ENCODE measurements at places on chromosomes 12 and 14.

DNA sequence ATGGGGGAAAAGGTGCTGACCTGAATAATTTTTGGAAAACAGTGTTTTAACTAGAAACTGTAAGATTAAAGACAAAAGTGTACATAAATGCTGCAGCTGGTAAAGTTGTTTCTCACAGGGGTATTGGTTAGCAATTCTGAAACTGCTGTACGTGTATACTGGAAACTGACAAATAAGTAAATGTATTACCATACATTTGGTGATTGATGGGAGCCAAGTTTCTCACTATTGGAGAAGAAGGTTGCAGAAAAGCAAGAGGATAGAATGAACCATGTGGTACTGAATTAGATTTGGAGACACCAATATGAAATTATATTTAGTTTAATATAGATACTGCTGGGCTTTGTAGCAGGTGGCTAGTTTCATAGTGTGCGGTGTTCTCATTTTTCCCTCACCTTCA lies 19.6 kb upstream of the FBXO33 start:
- DNase-seq = no peak

- DNase-seq = no peak
Measured at GRCh38 chr12:69456239-69456638, 13.9 kb upstream of the FRS2 start.

- DNase-seq = peak; percentile 70
Measured at GRCh38 chr12:50057000-50057841, at the start of gene ASIC1. TSS of gene ASIC1 (plus strand) at chr12:50057596. CDS start at chr12:50058767, 1,171 bp downstream.

DNA sequence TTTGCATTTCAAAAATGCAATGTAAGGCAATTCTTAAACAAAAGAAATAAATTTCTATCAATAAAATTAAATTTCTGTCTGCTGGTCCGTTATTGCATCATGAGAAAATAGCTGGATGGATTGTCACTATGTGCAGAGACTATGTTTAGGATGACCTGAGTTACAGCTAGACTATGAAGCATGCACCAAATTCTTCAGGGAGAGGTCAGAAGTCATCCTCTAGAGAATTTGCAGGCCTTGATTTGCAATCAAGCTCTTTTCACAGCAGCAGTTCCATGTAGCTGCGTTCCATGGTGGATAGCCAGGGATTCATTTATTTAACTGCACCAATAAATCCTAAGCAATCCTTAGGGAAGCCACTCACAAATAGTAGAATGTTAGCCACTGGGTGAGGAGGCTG lies 253.7 kb downstream of the MSRB3 start:
- peak; percentile 86 for DNase-seq

GRCh38 chr12:65755596-65755978 lies 68.7 kb upstream of the HMGA2 start:
- DNase-seq = peak; percentile 19

DNA sequence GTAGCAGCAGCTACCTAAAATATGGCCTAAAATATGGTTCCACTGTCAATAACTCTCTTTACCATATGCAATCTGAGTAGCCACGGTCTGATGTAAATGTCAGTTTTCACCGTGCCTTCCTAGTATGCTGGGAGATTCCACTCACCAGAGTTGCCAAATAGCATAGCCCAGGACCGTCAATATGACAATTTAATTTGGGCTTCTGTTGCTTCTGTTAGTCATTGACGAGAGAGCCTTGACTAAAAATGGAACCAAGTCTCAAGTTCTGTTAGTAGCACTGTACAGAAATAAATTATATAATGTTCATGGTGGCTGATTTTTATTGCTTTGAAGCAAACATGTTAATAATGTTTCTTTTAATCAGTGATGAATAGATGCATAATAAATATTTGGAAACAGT lies 348.4 kb downstream of the BCAT1 start:
- DNase-seq = peak; percentile 25
